ENCODE measurements at places on chromosomes 1 and 21.

- no peak for DNase-seq
These were observed 111.7 kb downstream of the RHOU start for GRCh38 chr1:228846952-228847351.

DNA sequence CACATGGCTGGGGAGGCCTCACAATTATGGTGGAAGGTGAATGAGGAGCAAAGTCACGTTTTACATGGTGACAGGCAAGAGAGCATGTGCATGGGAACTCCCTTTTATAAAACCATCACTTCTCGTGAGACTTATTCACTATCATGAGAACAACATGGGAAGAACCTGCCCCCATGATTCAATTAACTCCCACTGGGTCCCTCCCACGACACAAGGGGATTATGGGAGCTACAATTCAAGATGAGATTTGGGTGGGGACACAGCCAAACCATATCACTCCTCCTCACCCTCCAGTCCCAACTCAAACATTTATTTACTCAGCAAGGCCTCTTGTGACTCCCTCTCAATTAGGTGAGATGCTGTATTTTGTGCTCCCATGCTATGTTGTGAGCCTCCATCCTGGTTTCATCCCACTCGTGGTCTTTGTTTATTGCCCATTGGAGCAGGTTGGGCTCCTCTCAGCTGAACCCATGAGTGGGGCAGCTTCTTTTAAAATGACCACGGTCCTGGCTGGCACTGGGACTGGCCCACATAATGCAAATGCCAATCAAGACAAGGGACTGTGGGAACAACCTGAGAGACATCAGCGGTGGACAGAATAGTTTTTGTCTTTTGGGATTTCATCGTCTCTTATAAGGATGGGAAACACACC, 28.8 kb downstream of the IRF2BP2 start:
- DNase-seq, result no peak

GRCh38 chr1:232278925-232279324, 351.0 kb downstream of the SIPA1L2 start:
- no peak for DNase-seq

DNA sequence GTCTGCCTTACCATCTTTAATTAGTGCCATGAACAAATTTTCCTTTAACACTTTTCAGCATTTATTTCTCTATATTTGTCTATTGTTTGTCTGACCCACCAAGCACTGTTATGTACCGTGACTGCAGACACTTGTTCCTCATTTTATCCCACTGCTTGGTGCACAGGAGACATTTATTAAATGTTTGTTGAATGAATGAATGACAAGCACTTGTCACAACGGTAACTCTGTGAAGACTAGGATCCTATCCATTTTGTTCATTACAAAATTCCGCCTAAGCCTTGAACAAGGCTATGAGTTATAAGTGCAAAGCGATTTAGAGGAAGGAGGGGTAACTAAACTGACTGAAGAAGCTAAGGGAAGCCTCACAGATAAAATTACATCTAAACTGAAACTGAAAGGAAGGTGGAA, 379 bp upstream of the STRIP1 start:
- no peak for DNase-seq
